ENCODE measurements at places on chromosomes 12 and 14.

GRCh38 chr12:40662366-40662765 is 29.9 kb upstream of the CNTN1 start:
- no peak for DNase-seq

DNA sequence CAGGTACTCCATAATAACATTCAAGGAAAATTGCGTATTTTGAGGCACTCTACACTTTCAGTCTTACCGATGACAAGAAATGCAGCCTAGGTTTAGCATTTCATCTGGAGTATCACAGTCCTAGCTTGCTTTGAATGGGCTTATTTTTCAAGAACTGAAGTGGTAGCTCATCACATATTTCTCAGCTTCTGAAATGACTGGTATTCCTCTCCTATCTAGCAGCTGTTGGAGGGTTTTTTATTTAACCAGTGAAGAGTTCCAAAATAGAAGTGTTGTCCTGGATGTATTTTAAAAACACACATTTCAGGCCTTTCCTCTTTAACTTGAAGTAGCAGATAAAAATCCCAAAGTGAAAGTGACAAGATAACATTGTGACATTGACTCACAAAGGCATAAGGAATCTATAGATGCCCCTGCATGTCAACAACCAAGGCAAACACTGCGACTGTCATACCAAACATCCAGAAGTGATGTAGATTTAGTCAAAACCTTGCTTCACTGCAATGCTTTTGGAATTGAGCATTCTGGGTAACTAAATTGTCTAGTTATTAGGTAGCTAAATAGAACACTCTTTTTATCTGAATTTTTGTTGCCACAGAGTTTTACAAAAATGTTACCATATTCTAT is 182.2 kb upstream of the FBXO33 start:
- DNase-seq, result no peak

- DNase-seq, result no peak
Observed at GRCh38 chr12:31227401-31227981, 98.5 kb downstream of the SINHCAF start.

DNA sequence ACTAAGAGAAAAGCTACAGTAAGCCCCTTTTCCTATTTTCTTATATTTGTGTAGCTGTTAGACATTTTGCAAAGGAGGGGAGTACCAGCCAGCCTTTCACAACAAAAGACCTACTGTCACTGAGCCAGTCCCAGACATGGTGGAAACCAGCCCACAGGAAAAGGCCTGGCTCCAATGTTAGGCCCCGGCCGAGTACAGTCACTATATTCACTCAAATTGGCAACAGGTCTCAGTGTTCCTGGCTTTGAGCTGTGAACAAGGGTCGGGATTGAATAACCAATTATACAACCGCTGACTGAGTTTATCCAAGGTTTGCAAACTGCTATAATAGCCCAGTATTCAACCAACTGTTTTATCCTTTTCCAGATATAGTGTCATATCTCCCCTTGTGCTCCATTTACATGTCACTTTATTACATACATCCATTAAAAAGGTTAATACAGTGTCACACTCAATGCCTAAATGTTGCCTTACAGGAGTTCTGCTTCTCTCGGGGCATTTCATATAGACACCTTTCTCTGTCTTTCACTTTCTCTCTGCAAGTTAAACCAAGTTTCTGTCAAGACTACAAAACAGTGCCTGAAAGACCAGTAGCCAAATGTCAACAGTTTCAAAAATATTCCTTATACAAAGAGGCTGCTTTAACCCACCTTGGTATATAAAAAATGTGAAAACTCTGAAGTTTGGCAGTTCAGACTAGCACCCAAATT is 178.1 kb downstream of the SOX5 start:
- no peak for DNase-seq

DNA sequence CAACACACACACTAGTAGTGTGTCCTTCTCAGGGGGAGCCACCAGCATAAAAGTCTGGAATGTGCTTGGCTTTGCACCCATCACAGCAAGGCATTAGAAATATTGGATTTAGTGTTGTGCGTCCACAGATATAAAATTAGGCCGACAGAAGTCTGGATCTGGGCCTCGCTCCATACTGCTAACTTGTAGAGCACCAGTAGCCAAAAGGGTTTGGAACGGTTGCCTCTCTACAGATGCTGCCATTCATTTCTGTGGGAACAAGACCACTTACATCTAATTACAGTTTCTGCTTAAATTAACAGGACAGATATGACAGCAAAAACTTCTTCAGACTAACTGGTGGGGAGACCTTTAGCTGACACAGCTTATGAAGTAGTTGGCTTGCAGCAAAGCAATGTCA is 94.2 kb downstream of the EXOC5 start:
- no peak for DNase-seq

DNA sequence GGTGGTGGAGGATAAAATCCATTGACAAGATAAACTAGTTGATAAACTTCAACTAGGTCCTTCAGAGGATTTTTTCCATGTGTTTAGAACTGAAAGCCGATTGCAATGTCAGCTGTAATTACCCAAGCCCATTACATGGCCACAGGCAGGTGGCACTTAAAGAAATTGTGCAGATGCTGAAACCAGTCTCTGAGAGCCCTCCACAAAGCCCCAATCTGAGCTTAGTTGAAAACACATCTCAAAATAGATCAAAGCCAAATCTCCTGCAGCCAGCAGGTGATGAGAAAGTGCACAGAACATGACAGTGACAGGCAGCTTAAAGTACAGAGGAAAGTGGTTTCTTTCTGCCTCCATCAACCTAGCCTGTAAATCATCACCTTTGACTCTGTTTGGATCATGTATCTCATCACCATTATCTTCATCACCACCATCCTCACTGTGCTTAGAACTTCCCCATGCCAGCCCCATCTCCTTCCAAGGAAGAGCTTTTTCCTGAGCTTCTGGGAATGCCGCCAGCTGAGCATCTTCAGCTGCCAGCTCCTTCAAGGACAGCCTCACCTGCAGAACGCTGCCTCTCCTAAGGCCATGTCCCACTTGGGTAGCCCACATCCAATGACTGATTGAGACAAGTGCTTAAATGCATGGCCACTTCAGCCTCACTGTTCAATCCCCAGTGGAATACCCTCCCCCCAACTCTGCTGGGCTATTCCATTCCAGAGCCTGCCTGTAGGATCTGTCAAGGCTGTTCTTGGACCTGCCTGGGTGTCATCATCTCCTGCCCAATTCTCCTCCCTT is 219.5 kb upstream of the TMEM132C start:
- no peak for DNase-seq

DNA sequence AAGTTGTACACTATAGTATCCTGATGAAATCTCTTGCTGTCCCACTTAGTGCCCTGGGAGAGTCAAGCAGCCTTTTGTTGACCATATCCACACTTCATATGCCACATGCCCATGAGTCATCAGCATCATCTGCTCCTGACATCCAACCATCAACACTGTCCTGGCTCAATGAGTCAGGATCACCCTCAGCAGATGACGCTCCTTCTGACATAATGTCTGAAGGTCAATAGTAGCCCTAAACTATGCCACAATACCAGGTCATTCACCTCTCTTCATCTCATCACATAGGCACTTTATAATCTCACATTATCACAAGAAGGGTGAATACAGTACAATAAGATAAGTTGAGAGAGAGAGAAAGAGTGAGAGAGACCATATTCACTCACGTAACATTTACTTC is 369.0 kb upstream of the FAR2 start:
- DNase-seq, result no peak

DNA sequence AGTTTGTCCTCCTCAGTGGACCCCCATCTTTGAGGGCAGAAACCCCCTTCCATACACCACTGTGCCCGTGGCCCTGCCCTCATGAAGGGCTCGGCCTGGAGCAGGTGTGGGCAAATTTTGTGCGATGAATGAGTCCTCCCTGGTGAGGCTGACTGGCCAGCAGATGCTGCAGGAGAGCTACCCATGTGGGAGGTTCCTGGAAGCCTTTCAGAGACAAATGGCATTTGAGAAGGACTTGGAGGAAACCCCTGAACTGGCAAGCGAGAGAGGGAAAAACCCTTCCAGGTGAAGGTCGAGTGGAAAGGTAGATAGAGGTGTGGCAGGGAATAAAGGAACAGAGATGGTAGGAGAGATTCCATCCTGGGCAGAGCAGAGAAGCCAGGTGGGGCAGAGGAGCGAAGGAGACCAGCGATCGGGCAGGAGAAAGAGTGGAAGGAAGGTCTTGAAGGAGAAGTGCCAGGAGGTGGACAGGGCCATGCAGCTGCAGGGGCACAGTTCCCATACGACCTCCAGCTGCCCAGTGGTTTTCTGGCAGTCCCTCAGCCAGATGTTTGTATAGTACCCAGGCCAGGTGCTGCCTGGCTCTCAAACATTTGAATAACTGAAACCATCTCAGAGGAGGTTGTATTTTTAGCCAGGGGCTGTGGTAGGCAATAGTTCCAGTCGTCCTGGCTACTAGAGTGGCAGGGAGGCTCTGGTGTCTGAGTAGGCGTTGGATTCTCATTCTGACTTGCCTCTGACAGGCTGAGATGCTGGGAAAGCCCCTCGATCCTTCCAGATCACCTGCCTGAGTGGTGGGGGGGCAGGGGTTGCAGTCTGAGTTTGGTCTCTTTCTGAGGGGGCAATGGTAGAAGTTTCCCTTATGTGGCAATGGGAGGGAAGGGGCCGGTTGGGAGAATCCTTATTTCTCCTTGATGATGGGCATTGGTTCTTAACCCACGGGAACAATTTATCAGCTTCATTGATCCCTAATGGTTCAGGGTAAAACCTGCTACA is 40.1 kb downstream of the FBXL14 start:
- no peak for DNase-seq

GRCh38 chr12:51959211-51959610 is 7.7 kb downstream of the ACVR1B start:
- no peak for DNase-seq

DNA sequence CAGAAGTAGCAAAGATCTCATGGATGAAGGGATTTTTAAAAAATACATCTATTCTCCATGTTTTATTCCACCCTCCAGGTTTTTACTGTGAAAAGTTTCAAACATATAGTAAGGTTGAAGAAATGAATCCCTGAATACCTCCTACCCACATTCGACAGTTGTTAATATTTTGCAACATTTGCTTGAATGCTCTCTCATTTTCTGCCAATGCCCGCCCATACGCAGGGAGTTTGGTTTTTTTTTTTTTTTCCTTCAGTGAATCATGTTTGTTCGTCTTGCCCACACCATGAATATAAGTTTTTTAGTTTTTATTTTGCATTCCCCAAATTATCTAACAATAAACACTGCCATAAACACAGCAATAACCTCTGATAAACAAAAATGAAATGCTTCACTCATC is 82.9 kb downstream of the MAP1LC3B2 start:
- no peak for DNase-seq

Data from activated CD4-positive, CD25-positive, alpha-beta regulatory T cell treated with anti-CD3 and anti-CD28 coated beads, Interleukin-2, amount 50 U/mL, for 16 hours (primary cell).